ENCODE measurements at places on chromosomes 13 and 19.

DNA sequence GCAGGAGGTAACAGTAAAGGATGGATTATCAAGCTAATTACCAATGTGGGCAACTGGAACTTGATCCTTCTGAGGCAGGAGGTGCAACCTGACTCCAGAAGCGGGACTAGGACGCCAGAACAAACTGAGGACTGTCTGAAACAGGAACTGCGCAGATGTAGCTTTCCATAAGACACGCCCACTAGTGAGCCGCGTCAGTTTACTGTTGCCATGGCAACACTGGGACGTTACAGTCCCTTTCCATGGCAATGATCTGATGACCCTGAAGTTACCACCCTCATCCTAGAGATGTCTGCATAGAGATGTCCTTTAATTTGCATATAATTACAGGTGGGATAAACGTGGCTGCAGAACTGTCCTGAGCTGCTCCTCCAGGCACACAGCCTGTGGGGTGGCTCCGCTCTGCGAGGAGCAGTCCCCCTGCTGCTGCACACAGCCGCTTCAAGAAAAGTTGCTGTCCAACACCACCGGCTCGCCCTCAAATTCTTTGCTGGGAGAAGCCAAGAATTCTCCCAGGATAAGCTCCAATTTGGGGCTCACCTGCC lies 816.6 kb downstream of the UQCRFS1 start:
- DNase-seq, result no peak

GRCh38 chr19:18895038-18895823 lies 727 bp downstream of the CERS1 start:
- no peak for DNase-seq

DNA sequence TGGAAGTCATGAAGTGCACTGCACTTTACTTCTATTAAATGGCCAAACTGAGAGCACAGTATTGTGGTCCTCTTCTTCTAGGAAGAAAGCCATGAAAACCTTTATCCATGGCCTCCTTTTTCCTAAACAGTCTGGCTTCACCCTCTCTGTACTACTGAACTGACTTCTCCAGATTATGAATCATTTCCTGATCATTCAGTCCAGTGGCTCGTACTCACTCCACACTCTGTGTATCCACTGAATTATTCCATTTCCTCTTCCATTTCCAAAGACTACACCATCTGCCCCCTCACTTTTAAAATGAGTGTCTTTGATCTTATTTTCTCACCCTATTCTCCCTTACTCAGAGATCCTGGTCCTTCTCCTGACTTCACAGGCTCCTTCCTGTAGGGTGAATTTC lies 29.7 kb upstream of the FREM2 start:
- no peak for DNase-seq

DNA sequence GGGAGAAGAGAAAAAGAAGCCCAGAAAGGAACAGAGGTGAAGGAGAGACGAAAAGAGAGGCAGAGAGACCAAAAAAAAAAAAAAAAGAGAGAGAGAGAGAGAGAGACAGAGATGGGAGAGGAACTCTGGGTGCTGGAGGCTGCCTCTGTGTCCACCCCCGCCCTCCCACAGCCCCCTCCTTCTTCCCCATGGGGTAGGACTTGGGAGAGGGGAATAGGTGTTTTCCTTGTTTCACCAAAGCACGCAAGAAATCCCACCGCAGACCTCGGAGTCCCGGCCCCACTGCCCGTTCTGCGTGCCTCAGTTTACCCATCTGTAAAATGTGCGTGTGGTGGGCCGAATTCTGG lies 4.9 kb downstream of the ONECUT3 start:
- DNase-seq, result no peak

DNA sequence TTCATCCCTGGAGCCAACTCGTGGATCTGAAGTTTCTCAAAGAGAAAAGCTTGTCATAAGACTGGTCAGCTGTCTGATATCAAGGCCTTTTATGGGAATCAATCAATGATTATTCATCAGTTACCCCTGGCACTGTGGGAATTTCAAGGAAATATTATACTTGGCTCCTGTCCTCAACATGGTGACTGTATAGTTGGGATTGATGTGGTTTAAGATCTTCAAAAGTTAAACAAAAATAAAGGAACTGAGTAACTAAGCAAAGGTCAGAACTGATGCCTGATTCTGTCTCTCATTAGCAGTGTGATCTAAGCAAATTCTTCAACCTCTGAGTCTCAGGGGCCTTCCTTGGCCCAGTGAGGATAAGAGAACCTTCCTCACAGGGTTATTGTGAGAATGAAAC lies 22.2 kb upstream of the SERPINE3 start:
- DNase-seq, result no peak

GRCh38 chr19:17090583-17090982 lies 15.0 kb downstream of the MYO9B start:
- no peak for DNase-seq

GRCh38 chr13:52944697-52945096 lies 83.9 kb upstream of the OLFM4 start:
- DNase-seq, result no peak

GRCh38 chr19:18591735-18592385 lies 3.3 kb downstream of the REX1BD start:
- DNase-seq, result no peak
